ENCODE measurements at places on chromosomes 6 and 20.

DNA sequence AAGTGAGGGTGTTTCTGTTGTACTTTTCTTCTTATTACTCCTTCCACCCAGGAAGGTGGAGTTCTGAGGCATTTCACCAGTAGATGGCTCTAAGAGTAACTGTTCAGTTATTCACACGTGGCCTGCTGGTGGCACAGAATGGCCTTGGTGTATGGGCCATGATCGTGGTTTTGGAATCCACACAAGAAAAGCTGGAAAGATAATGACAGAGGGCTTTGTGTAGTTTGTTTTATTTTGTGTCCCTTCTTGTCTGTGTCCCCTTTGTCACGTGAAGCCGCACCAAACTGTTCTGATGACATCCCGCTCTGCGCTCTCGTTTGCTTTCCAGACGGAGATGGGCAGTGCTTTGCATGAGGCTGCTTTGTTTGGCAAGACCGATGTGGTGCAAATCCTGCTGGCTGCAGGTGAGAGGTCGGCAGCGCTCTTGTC, 93.4 kb downstream of the ANKS1A start:
- DNase-seq = no peak

DNA sequence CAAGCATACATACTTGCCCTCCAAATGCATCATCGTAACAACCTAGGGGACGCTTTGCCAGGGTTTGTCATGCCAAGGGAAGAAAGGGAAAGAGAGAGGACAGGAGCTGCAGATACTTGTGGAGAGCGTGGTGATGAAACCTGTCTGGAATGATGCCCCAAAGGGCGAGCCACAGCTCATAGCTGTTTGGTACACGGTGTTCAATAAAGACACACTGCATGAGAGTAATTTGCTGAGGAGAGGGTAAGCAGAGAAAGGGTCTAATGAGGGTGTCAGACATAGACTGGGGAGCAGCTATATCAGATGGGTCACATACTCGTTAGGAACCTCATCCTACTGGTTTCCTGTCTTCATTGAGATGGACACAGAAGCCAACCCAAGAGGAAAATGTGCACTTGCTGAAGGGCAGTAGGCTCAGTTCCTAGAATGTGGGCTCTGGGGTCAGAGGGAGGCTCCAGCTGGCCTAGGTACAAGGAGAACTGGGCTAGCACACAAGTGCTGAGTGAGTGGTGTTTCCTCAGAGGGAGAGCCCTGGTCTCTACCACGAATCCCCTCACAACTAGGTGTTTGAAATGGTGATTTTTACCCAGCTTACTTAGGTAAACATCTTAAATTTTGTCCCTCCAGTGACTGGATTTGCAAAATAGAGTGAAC, 5.2 kb upstream of the FOXO3 start:
- no peak for DNase-seq

GRCh38 chr20:23205611-23206041, 119.5 kb upstream of the CD93 start:
- DNase-seq = no peak

GRCh38 chr20:49696594-49696993, 17.1 kb downstream of the B4GALT5 start:
- no peak for DNase-seq

GRCh38 chr6:99080191-99080590, 132.4 kb upstream of the FBXL4 start:
- no peak for DNase-seq

DNA sequence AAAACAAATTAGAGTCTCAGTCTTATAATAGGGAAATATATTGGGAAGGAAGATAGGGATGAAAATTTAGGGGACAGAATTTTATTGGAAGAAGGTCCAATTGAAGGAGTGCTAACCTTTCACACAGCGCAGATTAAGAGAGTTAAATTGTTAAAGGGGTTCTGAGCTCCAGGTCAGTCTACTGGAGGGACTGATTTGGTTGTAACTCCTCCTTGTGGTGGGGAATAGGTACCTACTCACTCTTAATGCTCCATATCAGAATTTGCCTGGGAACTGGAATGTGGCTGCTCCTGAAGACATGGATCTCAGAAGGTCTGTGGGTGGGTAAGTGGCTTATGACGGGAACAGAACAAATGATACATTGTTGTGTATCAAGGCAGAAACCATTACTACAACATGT, 143.5 kb downstream of the FLRT3 start:
- no peak for DNase-seq
